ENCODE measurements at places on chromosomes 4 and X. TPM values are rescaled to one million over a fixed set of nuclear protein-coding genes. Genes with fewer than 3 reads are reported as not detected.

GRCh38 chr4:69831270-69831627 lies 28.7 kb downstream of the SULT1E1 start:
- no peak for DNase-seq

- DNase-seq = no peak
These were observed 3.3 kb downstream of the ADGRL3 start for GRCh38 chr4:61203436-61203790.

GRCh38 chr4:153937289-153937688 lies 148.4 kb upstream of the SFRP2 start:
- no peak for DNase-seq

GRCh38 chr4:108919226-108919893 lies 156.5 kb upstream of the ETNPPL start:
- DNase-seq = no peak

- DNase-seq = peak; percentile 30
These were observed 73.4 kb upstream of the TTC29 start for GRCh38 chr4:147019091-147019490.

Gene PACRGL
- total RNA-seq = 55.7 TPM

Gene PSMD10
- 78.8 TPM for total RNA-seq

Gene LNX1
- total RNA-seq = 52.9 TPM

Gene PFKFB1
- total RNA-seq = not detected

Gene HTN1
- not detected for total RNA-seq

All from occipital lobe (tissue), 3 donors.